ENCODE measurements at places on chromosomes 13 and 19. TPM values are rescaled to one million over a fixed set of nuclear protein-coding genes. Genes with fewer than 3 reads are reported as not detected.

Gene LGALS16
- not detected for total RNA-seq

Gene CAMSAP3
- 4.1 TPM for total RNA-seq

Gene SELENOV
- not detected for total RNA-seq

Gene CATSPERD
- 0.03 TPM for total RNA-seq

Gene BRME1
- total RNA-seq, result 0.46 TPM

Gene SIGLEC12
- not detected for total RNA-seq

Gene ZNF490
- total RNA-seq, result 0.86 TPM

Gene MYH14
- 6.3 TPM for total RNA-seq

Gene GARRE1
- total RNA-seq, result 12.6 TPM

Gene ATP4A
- not detected for total RNA-seq

Gene ZNF135
- not detected for total RNA-seq

Gene GSX1
- not detected for total RNA-seq

All from A549 treated with Hydrocortisone at 1 μM for 4 hours (cell line).